ENCODE measurements at places on chromosomes 2 and 18. TPM values are rescaled to one million over a fixed set of nuclear protein-coding genes. Genes with fewer than 3 reads are reported as not detected.

TXNDC2 gene
- not detected for total RNA-seq

LCT gene
- not detected for total RNA-seq

DNA sequence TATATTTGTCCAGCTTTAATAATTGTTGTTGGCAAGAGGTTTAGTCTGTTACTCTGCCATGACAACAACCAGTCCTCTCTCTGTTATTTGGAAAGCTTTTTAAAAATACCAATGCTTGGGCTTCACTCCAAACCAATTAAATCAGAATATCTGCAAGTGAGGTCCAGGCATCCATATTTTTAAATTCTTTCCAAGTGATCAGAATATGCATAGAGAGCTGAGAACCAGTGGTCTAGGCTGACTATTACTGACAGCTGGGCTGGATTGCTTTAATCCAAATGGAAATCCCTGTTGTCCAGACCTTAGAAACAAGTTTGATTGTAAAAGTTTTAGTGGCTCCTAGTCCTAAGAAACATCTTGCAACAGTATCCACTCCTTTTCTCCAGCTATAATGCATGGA, 1059.7 kb upstream of the ACVR2A start:
- H3K36me3 ChIP-seq: no peaks in the 10 kb centered on the region
- H3K27ac ChIP-seq: no peak overlapping the region
- H3K4me3 ChIP-seq: no peak overlapping the region
- H3K27me3 ChIP-seq: no peaks in the 10 kb centered on the region
- H3K4me1 ChIP-seq: peaks cover 35% of the 10 kb centered on the region

DNA sequence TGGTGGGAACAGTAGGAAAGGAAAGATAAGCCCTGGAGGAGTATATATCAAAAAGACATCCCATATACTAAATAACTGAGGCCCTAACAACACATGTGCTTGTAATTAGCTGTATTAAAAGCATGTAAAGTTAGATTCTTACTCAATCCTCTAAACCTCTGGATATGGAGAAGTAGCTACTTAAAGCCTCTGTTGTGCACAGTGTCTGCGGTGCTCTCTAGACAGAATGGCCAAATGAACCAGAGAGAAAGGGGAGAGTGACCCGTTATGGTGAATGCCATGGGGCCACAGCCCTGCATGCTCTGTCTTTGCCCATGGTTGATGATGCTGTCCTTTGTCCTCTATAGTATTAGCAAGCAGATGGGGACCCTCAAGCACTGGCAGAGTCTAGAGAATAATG, 104.4 kb upstream of the SLC8A1 start:
- DNase-seq: no peak
- H3K27me3 ChIP-seq: no peaks in the 10 kb centered on the region
- no peak overlapping the region for H3K4me3 ChIP-seq
- H3K4me1 ChIP-seq: no peaks in the 10 kb centered on the region
- H3K27ac ChIP-seq: no peak overlapping the region

DNA sequence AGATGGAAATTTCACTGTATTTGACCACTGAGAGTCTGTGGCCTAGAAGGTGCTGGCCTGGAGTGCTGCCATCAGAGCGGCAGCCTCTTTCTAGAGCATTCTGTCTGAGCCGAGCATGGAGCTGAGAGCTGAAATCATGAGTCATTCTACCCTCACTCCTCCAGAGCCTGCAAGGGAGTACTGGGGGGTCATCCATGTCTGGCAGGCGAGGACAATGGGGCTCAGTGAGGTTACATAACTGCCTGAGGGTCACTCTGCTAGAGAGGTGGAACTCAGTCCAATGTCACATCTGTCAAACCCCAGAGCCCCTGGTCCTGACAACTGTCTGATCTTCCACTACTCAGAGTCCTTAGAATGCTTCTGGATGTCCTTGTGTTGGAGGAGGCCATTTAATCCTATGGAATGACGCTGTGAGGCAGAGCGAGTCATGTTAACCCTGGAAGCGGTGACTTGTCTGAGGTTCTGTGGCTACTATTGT, 65.3 kb downstream of the HAUS1 start:
- no peak for DNase-seq
- no peaks in the 10 kb centered on the region for H3K4me1 ChIP-seq
- no peaks in the 10 kb centered on the region for H3K27me3 ChIP-seq
- H3K27ac ChIP-seq: no peak overlapping the region

Data from sigmoid colon (tissue), 7 donors.